ENCODE measurements at places on chromosomes 4 and X.

- DNase-seq: no peak
These were observed 3.1 kb downstream of the SCML1 start for GRCh38 chrX:17740137-17741122.

DNA sequence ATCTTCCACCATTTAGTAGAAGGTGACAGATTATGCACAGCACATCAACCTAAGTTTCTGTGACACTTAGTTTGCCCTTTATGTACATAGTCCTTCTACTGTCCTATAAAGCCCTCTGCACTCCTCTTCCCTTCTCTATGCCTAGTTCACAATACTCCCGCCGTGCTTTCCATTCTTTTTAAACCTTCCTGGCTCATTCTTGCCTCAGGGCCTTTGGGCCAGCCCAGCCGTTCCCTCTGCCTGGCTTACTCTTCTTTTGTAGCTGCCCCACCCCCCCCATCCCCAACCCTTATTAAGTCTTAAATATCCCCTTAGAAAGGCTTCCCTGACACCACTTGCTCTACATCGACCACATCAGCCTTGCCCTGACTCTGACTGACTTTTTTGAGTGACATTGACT lies 33.0 kb downstream of the SGMS2 start:
- DNase-seq: no peak

DNA sequence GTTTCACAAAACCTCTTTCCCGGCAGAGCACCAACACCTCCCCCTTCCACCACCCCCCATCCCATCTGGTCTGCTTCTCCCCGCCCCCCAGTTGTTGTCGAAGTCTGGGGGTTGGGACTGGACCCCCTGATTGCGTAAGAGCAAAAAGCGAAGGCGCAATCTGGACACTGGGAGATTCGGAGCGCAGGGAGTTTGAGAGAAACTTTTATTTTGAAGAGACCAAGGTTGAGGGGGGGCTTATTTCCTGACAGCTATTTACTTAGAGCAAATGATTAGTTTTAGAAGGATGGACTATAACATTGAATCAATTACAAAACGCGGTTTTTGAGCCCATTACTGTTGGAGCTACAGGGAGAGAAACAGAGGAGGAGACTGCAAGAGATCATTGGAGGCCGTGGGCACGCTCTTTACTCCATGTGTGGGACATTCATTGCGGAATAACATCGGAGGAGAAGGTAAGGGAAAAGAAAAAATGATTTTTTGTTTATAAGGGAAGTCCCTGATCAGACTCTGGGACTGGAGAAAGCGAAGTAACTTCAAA lies at the start of gene PDGFRA:
TSS of gene PDGFRA (plus strand) at position 333 of the 541 bp plus-strand sequence. CDS start 29,476 bp downstream, outside the sequence.
- peak; percentile 93 for DNase-seq

GRCh38 chr4:169941141-169941540 lies 85.1 kb downstream of the MFAP3L start:
- no peak for DNase-seq

DNA sequence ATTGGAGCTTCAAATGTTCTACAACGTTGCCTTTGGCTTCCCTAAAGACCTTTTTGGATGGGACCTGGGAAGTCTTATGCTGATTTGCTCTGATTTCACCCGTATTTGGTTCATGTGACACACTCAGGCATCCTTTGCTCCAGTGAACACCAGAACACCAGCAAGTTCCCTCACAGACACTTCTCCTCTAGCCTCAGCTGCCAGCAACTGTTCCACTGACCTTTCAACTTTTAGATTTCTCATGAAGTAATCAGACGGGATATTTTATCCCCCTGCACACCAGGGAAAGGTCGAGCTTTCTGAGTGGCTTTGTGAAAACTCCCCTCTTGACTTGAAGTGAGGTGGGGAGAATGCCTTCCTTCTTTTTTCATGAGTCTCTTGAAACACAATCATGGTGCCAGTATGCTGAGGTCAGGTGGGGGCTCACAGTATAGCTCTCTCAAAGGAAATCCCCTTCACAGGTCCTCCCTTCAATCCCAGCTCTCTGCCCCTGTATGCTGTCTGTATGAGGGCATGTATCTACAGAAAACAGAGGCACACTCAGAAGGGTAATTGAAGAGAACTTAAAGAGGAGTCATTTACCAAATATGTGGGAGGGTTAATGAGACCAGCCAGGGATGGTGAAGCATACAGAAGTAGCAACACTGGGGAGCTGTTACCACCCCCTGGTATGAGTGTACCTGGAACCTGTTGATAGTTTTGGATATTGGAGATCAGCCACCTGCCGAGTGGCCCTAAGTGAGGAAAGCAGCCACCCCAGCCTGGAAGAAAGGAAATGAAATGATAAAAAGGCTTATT lies 62.7 kb downstream of the FGFBP1 start:
- no peak for DNase-seq

DNA sequence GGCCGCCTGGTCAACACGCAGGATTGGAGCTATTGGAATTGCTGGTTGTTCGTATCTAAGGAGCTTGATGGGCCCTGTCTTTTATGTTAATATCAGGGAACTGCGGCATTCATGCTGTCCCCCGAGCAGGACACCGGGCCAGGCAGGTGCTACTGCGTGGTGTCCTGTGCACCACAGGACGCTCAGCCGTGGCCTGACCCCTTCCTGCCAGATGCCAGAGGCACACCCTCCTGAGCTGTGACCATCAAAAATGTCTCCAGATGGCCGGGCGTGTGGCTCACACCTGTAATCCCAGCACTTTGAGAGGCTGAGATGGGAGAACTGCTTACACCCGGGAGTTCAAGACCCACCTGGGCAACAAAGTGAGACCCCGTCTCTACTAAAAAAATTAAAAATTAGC lies 32.1 kb downstream of the ABLIM2 start:
- DNase-seq: no peak

DNA sequence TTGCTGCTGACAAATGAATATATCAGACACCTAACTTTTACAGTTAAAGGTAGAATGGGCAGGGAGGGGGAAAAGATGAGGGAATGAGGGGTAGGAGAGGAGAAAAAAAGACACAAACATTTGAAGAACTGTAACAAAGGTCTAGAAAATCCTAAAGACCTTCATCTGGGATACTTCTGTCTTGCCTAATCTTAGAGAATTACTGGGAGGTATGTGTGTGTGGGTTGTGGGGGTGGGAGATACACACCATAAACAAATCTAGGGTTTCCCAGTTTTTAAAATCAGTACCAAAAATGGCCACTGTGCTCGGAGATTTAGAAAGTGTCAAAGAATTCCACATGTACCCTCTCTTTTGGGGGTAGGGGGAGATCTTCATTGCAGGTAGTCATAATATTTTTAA lies 166.7 kb downstream of the SH3KBP1 start:
- DNase-seq: no peak

- peak; percentile 59 for DNase-seq
These were observed 584 bp downstream of the SUV39H1 start for GRCh38 chrX:48696909-48697727.

DNA sequence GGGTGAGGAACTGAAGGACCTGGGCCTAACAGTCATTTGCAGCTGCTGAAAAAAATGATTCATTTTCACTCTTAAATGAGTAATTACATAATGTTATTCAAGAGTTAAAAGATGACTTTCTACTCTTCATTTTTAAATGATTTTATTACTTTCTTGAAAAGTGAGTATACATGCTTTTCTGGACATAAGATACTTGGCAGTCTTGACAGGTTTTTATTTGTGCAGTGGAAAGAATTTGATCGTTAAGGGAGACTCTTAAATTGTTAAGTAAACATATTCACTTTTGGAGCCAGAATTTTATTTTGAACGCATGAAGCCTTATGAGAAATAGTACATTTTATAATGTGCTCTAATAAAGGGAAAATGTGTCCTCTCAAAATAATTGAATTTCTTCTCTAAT lies 245.7 kb downstream of the TENM3 start:
- no peak for DNase-seq

DNA sequence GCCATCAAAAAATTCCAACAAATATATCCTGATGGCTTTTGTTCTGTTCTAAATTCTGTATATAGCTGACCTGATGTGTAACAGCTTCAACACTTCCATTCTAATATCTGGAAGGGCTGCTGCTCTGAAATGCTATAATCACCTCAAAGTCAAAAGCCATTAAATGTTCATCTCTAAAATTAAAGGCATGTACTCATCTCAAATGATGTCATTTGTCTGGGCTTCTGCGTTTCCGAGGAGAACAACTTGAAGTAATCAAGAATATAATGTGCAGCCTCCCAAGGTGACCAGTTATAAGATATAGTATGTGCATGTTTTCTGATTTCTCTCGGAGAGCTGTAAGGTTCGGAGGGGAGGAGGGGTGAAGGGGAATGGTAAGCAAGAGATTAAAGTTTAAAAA lies 237.6 kb downstream of the SCFD2 start:
- DNase-seq: no peak

DNA sequence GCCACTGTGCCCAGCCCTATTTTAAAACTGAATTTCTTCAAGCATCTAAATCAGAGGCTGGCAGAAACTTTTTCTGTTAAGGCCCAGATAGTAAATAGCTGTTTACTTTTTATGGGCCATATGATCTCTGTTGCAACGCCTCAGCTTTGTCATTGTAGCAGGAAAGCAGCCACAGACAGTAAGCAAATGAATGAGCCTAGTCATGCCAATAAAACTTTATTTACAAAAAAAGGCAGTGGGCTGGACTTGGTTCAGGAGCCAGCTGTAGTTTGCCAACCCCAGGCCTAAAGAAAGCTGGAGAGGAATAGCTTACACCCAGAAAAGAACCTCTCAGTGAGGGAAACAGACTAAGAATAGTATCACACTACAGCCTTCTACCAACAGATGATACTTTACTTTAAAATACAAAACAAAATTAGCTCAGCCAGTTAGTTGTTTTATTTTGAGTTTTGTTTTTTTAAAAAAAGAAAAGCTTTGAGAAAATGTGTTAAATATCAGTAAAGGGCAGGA lies 25.5 kb downstream of the CHST7 start:
- DNase-seq: no peak

- DNase-seq: no peak
These were observed 171.4 kb upstream of the ANXA3 start for GRCh38 chr4:78379991-78380729.

DNA sequence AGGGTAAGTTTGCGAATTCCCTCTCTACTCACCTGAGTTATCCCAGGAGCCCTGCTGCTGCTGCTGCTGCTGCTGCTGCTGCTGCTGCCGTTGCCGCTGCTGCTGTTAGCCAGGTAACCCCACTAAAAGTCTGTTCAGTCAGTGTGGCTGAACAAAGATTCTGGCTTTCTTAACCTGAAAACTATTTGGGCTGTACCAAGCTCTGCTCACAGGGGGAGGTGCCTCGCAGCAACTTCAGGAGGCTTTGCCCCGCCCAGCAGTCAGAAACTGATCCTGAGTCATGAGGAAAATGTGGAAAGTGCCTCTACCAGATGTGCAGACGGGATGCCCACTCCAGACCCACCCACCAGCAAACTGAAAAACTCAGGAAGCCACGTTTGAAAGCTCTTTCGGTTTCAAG lies at the start of gene CAPN6:
TSS of gene CAPN6 (minus strand) at position 145 of the 400 bp plus-strand sequence. CDS start 6,547 bp downstream, outside the sequence.
- peak; percentile 80 for DNase-seq

GRCh38 chr4:53855581-53856250 lies 208.7 kb downstream of the CHIC2 start:
- DNase-seq: peak; percentile 32
